NCI-H1048 (cell line): ENCODE measurements at places on chromosomes 2 and 18.

DNA sequence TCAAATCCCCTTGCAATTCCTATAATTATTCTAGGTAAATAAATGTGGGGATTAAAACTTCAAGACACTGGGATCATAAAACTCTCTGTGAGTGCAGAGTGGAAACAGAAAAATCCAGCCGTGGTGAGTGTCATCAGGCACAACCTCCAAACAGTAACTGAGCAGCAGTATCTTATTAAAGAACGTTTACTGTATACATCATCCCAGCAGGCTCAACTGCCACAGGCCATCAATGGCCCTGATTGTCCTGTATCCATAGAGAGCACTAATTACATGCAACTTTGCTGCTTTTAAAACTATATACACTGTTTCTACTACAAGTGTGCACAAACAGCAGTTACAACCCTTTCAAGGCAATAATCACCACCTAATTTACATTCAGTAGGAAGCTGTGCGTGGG, 23.9 kb downstream of the GAREM1 start:
- no peak for DNase-seq

GRCh38 chr2:46381263-46381849, 84.1 kb downstream of the EPAS1 start:
- no peak for DNase-seq

- DNase-seq = no peak
Observed at GRCh38 chr18:75070625-75071483, 138.1 kb downstream of the PTGR3 start.

DNA sequence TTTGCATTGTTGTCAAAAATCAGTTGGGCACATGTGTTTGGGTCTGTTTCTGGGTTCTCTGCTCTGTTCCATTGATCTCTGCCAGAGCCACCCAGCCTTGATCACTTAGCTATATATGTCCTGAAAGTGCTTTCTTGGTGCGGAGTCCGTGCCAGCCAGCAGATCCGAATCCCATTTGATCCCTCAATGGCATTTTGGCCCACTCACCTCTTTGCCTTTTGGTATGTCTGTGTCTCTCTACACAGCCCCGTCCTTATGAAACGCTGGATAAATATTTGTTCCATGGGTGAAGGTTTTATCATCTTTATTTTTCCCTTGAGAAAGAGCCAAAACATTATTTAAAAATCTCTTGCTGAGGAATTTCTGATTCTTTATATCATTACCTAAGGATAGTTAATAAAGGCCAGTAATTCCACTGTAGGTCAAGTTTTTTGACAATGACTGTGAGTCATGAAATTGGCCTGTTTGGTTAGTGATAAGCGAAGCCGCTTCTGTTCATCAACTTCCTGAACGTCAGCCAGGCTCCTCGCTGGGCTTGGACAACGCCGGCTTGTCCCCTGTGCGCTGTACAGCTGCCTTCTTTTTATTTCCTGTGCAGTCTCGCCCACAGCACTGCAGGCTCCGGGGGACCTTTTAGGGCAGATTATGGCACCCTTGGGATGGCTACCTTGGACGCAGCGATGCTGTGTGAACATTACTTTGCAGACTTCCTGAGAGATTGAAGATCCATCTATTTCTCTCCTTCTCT, 24.9 kb downstream of the MTCL1 start:
- DNase-seq = no peak

DNA sequence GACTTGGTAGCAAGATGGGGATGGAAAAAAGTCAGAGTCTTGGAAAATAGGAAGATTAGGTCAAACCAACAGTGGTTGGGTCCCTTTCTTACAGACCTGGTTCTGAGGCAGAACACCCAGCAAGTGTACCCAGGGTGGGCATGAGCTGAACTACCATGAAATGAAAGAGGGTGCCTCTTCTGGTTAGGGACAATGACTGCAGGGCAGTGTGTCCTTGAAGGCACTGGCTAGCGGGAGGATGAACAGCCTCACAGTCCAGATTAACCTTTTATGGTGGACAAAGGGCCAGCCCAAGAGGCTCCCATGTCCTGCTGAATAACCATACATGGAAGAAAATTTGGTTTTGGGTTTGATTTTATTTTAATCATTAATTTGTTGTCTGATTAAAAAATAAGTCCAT, 61.8 kb upstream of the CCDC85A start:
- no peak for DNase-seq

DNA sequence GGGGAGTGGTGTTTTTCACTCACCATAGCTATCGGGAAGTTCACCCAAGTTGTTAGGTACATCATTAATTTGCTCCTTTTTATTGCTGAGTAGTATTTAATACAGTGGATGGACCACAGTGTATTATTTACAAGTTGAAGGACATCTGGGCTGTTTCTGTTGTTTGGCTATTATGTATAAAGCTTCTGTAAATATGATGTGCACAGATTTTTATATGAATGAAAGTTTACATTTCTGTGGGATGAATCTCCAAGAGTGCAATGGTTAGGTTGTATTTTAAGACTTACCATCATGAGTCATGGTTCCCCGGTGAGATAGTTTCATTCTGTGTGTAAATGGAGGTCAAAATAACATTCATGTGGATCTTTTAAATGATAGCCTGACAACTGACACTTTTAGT, 337.4 kb downstream of the PTPRM start:
- DNase-seq = no peak

DNA sequence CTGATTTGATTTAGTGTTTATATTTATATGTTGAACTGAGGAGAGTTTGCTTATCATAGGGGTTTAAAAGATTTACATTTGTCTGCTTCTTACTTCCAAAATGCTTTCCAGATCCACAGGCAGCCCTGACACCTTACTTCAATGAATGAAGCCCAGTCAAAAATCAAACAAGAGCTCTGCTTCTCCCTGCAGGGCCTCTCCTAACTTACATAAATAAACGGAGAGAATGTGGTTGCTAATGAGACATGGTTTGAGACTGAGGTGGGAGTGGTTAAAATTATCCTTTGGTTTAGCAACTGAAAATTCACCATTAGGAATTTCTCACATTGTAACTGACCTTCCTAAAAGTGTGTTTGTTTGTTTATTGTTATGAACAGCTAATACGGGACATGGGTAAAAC, 612.3 kb upstream of the FANCL start:
- DNase-seq = no peak

- no peak for DNase-seq
Observed at GRCh38 chr2:160534249-160534648, 40.6 kb upstream of the RBMS1 start.
